ENCODE measurements at places on chromosomes 2 and 18. TPM values are rescaled to one million over a fixed set of nuclear protein-coding genes. Genes with fewer than 3 reads are reported as not detected.

DNA sequence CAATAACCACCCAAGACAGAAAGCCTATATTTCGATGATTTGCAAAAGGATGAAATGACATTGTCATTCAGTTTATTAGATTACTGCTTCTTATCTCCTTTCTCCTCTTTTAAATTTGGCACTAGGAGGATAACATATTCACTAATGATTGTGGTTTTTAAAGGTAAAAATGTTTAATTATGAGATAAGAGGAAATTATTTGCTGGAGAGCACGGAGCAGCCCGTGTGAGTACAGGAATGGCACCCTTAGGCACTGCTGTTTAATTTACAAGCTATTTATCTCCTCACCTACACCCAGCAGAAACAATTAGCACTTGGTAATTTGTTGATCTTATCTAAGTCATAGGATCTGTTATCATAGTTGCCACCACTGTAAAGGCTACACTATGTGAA is 87.4 kb upstream of the SP3 start:
- DNase-seq: no peak

- DNase-seq: no peak
These were observed 9.0 kb downstream of the CDH2 start for GRCh38 chr18:28167835-28168349.

DNA sequence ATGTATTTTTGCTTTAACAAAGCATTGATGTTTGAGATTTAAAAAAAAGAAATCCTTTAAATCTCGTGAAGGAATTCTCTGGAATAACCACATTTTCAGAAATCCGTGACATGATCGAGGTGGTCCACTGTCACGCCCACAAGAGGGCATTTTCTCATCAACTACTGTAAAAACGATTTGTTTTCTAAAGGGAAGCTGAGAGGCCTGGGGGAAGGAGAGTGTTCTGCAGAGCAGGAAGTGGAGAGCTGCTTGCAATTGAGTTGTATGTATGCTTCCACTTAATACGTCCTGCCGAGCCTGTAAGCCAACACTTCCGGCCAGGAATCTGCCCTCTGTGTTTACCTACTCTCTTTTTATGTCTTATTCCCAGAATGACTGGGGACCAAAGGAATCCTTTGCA is 19.4 kb downstream of the KLHL29 start:
- no peak for DNase-seq

DNA sequence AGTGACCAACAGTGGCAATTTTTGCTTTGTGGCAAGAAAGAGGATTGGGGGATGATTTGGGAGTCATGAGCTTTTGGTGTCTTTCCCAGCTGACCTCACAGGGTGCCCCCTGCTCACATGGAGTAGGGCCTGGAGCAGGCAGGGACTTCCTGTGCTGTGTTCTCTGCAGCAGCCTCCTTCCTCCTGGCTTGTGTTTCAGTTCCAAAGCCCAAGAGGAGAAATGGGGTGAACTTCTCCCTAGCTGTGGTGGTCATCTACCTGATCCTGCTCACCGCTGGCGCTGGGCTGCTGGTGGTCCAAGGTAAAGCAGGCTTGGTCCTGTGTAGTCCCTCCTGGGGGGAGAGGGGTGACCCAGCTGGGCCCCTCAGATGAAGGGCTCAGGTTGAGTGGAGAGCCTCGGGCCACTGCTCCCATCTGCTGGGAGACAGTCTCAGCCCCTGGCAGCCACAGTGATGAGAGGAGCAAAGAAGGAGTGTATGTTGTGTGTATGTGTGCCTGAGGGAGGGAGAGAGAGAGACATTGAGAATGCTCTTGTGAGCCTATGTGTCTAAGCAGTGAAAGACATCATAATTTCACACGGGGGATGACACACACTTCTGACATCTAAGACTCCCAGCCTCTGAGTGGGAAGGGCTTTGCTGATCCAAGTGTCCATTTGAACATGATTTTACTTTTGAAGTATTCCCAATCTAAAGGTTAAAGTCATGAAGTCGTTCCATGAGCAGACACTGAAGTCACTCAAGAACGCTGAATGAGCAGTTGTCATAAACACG is 27.2 kb downstream of the MARCO start:
- DNase-seq: no peak

DNA sequence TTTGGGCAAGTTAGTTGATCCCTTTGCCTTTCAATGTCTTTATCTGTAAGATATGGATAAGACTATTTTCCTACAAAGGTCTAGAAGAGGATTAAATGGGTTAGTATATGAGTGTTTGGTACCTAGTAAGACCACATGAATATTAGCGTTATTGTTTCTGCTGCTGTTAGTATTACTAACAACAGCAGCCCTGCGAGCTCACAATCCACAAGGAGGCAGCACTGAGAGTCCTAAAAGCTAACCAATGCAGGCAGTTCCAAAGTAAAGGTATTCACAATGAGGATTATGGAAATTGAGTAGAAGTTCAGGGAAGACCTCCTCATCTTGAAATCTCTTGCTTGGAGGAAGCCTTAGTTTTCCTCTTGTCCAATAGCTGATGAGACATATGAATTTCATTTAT is 248.9 kb downstream of the TDRD15 start:
- peak; percentile 33 for DNase-seq

- peak; percentile 48 for DNase-seq
These were observed 19.0 kb upstream of the CCNYL1 start for GRCh38 chr2:207692206-207693065.

GRCh38 chr18:52341103-52341432 is 1.1 kb downstream of the DCC start:
- no peak for DNase-seq

DNA sequence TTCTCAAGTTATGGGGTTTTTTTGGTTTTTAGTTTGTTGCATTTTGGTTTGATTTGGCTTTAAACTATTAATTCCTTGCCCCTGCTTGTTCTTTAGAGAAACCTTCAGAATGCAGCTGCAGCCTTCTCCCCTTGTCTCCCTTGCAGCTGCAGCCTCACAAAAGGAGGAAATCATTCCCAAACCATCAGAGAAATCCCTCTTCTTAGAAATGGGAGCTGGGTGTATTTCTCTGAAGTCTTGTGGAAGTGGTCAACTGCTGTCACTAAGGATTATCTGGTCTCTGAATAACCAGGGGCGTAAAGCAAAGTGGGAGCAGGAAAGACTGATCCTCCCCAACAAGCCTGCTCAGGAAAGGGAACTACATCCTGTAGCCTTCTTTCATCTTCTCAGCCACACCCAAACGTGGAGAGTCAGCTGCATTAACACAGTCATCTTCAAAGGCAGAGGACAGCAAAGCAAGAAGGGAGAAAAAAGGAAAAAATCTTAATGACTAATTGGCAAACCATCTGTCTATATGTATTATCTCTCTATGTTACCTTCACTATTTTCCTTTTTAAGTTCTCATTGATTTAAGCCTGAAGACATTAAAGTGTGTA is 1834.1 kb upstream of the PIK3C3 start:
- no peak for DNase-seq

GRCh38 chr18:8970843-8971242 is 131.7 kb upstream of the NDUFV2 start:
- DNase-seq: no peak

- DNase-seq: no peak
These were observed 231.1 kb downstream of the MYCN start for GRCh38 chr2:16171425-16171920.

GRCh38 chr2:113039158-113039557 is 13.5 kb downstream of the IL36B start:
- DNase-seq: no peak

- DNase-seq: no peak
These were observed 51.8 kb upstream of the RAB27B start for GRCh38 chr18:54776282-54776977.

GRCh38 chr2:191851158-191851557 is 4.3 kb upstream of the CAVIN2 start:
- DNase-seq: no peak

DNA sequence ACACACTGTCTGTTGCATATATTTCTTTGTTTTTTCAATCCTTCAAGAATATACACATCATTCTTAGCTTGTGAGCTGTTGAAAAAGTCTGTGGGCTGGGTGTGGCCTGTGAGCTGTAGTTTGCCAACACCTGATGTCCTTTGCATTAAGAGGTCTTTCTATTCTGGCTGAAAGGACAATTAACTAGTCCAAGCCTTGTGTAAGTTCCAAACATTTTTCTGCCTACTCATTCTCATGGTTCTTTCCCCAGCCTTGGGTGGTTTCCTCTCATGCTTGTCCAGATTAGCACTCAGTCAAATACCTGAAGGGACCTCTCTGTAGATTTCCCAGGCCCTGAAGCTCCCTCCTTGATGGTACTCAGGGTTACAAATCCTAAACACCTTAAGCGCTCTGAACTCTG is 57.8 kb upstream of the NABP1 start:
- no peak for DNase-seq

DNA sequence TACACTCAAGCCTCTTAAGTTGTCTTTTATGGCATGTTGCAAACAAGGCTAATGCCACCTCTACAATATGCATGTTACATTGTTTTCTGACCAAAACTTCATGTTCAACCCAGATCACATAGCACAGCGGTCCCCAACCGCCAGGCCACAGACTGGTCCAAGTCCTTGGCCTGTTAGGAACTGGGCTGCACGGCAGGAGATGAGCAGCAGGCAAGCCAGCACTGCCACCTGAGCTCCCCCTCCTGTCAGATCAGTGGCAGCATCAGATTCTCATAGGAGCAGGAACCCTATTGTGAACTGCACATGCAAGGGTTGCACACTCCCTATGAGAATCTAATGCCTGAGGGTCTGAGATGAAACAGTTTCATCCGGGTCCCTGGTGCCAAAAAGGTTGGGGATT is 324.8 kb upstream of the CHAC2 start:
- peak; percentile 46 for DNase-seq

GRCh38 chr18:8471372-8471771 is 137.9 kb upstream of the RAB12 start:
- no peak for DNase-seq

GRCh38 chr2:5315041-5315440 is 377.1 kb upstream of the SOX11 start:
- no peak for DNase-seq

DNA sequence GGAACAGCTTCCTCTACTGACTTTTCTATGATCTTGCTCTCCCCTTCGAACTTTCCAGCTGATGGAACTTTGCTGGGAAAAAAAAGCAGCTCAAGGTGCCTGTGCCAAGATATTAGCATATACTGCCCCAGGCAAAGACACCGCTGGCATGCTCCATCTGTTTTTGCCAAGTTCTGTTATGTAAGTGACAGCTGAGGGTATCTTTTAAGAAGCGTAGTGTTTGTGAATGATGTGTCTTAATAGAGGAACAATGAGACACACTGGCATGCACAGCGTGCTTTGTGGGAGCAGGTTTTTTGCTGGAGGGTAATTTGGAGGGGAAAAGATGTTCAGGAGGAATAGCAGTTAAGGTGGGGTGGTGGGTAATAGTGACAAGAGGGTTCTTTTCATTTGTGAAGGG is 47.8 kb downstream of the SLC4A3 start:
- DNase-seq: no peak

GRCh38 chr18:29041976-29042375 is 865.0 kb upstream of the CDH2 start:
- DNase-seq: no peak

DNA sequence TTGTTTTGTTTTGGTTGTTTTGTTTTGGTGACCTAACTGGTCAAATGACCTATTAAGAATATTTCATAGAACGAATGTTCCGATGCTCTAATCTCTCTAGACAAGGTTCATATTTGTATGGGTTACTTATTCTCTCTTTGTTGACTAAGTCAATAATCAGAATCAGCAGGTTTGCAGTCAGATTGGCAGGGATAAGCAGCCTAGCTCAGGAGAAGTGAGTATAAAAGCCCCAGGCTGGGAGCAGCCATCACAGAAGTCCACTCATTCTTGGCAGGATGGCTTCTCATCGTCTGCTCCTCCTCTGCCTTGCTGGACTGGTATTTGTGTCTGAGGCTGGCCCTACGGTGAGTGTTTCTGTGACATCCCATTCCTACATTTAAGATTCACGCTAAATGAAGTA is at the start of gene TTR:
Gene TTR, plus strand, starts transcription at position 250 of the 400 bp plus-strand sequence. Its CDS starts 26 bp downstream, at position 276.
- no peak for DNase-seq

- DNase-seq: peak; percentile 50
These were observed 199.4 kb downstream of the GBX2 start for GRCh38 chr2:235968616-235969324.

DNA sequence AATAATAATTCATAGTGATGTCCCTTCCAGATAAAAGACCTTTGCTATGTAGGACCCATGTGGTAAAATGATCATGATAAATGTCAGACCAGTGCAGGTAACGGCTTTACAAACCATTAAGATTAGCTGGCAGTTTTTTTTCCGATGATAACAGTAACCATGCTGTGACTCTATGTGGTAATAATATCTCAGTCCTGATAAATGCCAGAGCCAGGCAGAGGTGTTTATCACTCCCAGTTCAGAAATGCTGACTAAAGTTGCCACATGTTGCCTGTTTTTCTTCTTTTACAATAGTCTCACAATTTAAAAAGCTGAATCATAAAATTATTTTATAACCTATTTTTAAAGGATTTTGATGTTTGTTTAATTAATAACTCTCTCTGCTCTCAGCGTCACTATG is 565.1 kb downstream of the ARHGAP15 start:
- DNase-seq: no peak

- peak; percentile 53 for DNase-seq
These were observed 219.6 kb downstream of the TSN start for GRCh38 chr2:121974897-121975661.

- peak; percentile 2 for DNase-seq
These were observed 119.2 kb downstream of the CYP26B1 start for GRCh38 chr2:72028351-72028995.

DNA sequence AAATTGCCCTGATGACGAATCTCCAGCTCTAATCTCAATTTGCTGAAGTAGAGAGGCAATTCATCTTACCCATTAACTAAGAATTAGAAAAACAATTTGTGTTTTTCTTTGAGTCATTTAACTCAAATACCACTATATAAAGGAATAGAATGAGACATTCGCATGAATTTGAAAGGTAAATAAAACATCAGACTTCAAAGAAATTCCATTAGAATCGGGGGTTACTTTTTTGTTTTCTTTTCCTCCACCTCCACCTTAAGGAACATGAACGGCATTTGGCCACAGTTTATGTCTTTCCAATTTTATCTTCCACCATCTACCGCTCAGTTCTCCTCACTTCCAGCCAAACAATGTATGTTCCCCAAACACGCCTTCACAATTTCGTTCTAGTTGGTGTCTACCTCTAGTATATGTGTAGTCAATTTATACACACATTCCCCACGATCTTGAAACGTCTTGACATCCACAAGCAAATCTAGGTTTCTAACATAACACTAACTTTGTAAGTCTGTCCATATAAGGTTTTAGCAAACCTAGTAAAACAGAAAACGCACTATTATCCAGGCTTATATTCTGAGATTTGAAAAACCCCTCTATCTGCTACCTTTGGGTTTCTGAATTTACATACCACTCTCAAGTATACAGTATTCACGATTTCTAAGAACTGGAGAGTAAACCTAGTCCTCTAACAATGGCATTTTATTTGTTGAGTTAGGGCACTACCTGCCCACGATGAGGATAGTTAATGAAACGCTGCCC is 1.2 kb upstream of the SMCHD1 start:
- DNase-seq: no peak

The GPR45 gene
- total RNA-seq: 0.44 TPM

The KLHL29 gene
- total RNA-seq: 36.5 TPM

The LYG2 gene
- not detected for total RNA-seq

The ZNF521 gene
- 58.7 TPM for total RNA-seq

The SRD5A2 gene
- total RNA-seq: not detected

The DCC gene
- 5.6 TPM for total RNA-seq

The KLHL41 gene
- total RNA-seq: not detected

Data from glutamatergic neuron (in vitro differentiated cells).